Fibroblast of skin of abdomen (primary cell): ENCODE measurements at places on chromosomes 5 and 9.

DNA sequence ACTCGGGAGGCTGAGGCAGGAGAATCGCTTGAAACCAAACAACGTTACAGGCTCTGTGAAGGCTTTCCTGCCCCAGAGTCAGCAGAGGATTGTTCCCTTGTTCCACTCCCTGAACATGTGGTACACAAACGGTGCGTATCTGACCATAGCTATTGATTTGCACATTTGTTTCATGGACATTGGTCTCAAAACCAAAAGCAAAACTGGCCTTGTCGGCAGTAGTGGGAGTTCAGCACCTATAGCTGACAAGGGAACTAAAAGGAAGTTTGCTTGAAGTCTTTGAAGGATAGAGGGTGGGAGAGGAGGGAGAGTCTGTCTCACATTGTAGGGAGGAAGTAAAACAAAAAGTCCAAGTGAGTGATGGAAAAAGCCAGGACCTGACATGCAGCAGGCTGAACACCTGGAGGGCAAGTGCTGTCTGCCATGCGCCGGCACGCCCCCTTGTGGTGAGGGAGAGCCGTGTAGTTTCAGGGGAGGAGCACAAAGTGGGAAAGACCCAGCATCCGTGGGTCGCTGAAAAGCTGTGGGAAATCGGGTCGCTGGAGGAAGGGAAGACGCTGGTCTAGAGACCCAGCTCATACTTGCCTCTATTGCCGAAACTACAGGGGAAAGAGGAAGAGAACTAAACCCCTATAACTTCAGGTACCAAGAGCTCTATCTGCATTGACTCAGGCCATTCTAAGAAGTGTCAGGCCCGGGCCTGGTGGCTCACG is 58.0 kb downstream of the RAD23B start:
- DNase-seq, result peak; percentile 63

DNA sequence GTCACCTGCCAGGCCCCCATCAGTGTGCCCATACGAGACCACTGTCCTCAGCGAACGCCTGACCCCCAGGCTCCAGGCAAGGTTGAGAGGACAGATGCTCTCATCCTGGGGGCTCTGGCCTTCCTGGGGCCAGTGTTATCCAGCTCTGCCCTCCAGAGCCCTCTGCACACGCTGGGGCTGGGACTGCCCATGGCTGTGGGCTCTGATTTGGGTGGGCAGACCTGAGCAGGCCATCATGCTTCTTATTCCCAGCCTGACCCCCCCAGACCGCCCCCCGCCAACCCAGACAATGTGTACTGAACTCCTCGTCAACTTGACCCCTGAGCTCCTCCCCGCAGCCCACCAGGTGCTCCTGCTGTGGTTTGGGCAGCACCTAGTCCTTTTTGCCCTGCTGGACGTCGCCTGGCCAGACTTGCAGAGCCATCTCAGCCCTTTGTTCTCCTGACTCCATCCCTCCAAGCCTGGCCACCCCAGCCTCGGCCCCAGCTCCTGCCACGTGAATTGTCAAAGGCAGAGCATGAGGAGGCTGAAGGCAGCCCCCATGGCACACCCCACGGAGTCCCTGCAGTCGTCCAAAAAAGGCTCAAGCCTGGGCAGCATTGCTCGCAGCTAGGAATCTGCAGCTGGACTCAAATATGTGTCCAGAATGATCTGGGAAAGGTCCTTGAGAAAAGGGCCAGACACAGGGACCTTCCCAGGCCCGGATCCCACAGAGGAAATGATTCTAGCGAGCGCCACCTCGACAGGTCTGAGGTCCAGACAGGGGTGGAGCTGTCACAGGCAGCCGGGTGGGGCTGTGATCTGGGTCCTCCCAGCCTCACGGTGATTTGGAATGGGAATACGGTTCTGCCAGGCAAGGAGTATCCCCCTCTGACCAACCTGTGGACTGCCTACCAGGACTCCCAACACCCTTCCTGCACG is 87.0 kb downstream of the ADAMTS2 start:
- DNase-seq, result no peak

DNA sequence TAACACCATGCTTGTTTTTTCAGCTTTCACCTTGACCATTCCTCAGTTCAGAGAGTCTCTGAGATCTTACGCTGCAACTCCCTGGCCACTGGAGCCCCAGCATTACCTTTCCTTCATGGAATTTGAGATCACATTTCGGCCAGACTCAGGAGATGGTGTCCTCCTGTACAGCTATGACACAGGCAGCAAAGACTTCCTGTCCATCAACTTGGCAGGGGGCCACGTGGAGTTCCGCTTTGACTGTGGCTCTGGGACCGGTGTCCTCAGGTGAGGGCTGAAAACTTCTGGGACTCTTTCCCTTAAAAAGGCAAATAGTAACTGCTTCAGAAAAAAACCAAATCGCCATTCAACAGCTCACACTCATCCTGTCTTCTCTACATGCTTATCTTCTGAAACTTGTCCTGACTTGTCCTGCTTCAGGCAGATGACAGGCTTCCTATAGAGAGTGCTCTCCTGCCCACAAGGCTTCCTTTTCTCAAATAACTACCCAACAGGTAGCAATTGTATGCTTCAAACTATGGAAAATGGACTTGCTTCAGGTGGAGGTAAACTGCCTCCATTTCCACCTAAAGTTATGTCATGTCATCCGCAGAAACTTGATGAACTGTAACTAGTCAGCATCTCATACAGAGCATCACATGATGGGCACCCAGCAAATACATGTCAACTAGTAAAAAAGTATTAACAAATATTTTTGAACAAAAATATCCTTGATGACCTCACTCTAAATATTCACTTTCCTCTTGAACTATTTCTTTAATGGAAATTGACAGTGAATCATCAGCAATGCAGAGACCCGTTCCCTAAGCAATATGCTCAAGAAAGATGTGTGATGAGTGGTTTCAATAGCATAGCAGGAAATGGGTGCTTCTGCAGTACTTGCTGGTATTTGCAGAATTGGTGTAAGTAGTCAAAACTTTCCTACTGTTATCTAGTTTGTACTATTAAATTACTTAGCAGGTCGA is 129.2 kb downstream of the LIFR start:
- DNase-seq, result peak; percentile 69

DNA sequence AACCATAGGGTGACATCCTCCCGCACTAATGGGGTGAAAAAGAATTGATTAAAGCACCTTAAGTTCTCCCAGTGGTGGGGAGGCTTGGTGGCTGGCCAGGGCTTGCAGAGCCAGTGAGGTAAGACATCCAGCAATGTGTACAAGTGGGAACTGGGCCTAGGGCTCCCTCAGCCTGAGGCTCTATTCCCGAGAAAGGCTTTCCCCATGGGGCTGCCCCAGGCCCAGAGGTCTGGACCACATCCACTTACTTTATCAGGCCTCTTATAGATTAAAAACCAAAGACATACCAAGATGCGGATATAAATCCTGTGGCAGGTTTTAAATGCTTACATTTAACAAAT is 35.3 kb downstream of the C5orf15 start:
- DNase-seq, result no peak

GRCh38 chr5:78628270-78628992 is 20.1 kb downstream of the LHFPL2 start:
- no peak for DNase-seq

DNA sequence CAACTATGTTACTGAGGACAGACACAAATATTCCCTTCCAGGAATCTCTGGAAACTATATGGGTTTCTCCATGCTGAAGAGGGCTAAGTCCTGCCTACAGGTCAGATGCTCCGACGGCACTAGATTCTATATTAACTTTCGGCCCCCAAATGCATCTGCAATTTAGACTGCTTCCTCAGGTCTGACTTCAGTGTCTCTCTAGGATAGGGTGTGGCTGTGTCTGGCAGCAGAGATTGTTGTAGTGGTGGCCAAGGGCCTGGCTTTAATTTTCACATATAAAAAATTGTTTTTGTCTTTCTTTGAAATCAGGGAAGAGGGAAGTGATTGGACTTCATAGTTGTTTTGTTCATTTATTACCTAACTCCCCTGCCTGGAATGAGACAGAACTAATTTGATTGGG is 101.8 kb downstream of the PJA2 start:
- no peak for DNase-seq

- DNase-seq, result no peak
These were observed 173.8 kb downstream of the SSBP2 start for GRCh38 chr5:81577091-81577490.

DNA sequence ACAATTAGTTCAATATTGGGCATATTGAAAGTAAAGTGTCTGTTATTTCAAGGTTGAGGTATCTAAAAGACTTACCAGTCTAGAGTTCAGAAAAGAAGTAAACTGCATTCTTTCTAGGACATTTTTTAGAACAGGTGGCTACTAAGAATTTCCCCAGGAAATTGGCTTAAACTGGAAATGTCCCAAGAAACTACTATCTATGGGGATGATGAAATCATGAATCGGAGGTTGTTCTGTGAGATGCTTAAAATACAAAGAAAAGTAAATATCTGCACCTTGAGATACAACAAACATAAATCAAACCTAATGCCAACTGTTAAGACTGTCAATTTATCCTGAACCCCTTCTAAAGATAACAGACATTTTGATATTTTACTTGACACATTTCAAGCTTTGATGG is 226.5 kb upstream of the NREP start:
- DNase-seq, result no peak

DNA sequence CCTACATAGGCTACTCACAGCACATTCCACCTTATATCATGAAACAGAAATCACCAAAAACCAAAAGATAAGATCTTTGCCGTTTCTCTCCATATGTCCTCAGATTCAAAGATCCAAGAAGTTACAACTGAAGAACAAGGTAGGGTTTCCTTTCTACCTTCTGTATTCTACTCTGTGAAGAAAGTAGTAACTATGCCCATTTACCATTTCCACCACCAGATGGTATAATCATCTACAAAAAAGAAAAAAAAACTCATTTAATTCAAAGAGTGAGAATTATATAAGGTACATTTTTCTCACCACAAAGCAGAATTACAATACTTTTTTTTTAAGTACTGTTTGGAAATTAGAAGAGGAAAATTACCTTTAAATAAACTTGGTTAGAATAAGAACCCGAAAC is 172.6 kb upstream of the PTGER4 start:
- no peak for DNase-seq

DNA sequence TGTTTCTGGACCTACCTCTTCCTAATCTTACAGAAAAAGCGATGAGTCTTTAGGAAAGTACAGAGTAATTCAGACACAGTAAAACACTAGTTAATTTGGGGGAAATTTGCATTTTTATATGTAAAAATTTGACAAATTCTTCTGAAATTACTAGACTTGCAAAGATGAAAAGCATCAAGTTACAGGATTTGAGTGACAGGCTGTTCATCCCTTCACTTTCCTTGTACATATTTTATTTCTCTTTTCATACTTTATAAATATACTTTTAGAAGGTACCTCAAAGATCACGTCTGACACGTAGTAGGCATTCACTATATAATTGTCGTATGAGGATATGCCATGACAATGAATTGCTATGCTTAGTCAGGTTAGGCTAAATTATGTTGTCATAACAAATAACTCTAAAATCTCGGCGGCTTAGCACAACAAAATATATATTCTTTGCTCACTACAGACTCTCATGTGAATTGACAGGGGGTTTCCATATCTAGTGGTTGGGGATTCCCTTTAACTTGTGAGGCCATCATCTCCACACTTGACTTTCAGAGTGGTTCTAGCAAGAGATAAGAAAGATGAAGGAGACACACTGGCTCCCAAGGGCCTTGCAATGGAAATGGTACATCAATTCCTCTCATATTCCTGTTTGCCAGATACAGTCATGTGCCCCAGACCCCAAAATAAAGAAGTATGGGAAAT is 154.1 kb upstream of the TUT7 start:
- no peak for DNase-seq

- DNase-seq, result no peak
These were observed 47.2 kb downstream of the CAMK2A start for GRCh38 chr5:150242251-150242894.

GRCh38 chr5:159764283-159765134 is 151.8 kb upstream of the ADRA1B start:
- DNase-seq, result peak; percentile 95

- DNase-seq, result peak; percentile 59
These were observed 11.1 kb downstream of the REXO4 start for GRCh38 chr9:133406480-133407307.
